ENCODE measurements at places on chromosomes 13 and 19. TPM values are rescaled to one million over a fixed set of nuclear protein-coding genes. Genes with fewer than 3 reads are reported as not detected.

DNA sequence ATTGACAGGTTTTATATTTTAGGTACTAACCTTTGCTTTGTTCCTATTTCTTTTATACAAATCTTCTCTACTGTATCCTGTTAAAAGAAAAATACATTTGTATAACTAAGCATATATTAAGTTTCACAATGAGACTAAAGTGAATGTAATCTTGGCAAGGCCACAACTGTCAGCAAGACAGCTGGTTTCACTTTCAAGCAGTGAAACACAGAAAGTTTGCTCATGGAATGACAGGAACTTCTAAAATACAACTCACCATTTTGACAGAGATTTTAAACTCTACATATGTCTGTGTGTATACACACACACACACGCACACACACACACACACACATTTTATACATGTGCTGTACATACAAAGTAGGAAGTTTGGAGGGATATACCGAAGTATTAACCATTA, 53.3 kb downstream of the PARP4 start:
- no peak for DNase-seq
- no peaks in the 10 kb centered on the region for H3K4me1 ChIP-seq
- H3K36me3 ChIP-seq = no peaks in the 10 kb centered on the region
- H3K4me3 ChIP-seq = no peak overlapping the region
- H3K27ac ChIP-seq = no peak overlapping the region

GRCh38 chr13:29955137-29955650, 104.8 kb upstream of the UBL3 start:
- H3K27me3 ChIP-seq = no peaks in the 10 kb centered on the region
- H3K27ac ChIP-seq = no peak overlapping the region
- H3K4me1 ChIP-seq = no peaks in the 10 kb centered on the region

Gene PSG2
- total RNA-seq = not detected

Gene KCNK6
- total RNA-seq = 11.2 TPM

All from ovary (tissue), 10 donors.